ENCODE measurements at places on chromosomes 5 and 9.
A peak's percentile ranks its signal among the peaks of the same experiment; 100 is the strongest.

GRCh38 chr5:173472784-173473278 lies 143.6 kb downstream of the BOD1 start:
- peaks cover under 1% of the 10 kb centered on the region for H3K27me3 ChIP-seq
- DNase-seq, result no peak
- H3K36me3 ChIP-seq, result no peaks in the 10 kb centered on the region
- H3K27ac ChIP-seq, result peak overlapping the region; percentile 59

DNA sequence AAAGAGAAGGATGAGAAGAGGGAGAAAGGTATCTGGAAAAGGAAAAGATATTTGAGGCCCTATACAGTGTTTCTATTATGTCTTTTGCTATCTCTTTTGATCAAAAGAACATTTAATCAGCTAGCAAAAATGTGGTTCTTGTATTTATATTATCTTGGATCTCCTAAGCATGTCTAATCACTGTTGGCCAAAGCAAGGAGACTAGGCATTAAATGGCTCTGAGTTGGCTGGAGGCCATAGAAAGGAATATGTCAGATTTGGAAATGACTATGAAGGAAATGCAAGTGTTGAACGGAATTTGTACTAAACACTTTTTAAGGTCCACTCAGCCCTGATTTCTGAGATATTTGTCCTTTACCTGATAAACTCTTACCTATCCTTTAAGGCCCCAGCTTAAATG lies 22.4 kb upstream of the THG1L start:
- no peaks in the 10 kb centered on the region for H3K36me3 ChIP-seq
- H3K4me3 ChIP-seq, result no peak overlapping the region
- no peak for DNase-seq
- H3K4me1 ChIP-seq, result no peaks in the 10 kb centered on the region

DNA sequence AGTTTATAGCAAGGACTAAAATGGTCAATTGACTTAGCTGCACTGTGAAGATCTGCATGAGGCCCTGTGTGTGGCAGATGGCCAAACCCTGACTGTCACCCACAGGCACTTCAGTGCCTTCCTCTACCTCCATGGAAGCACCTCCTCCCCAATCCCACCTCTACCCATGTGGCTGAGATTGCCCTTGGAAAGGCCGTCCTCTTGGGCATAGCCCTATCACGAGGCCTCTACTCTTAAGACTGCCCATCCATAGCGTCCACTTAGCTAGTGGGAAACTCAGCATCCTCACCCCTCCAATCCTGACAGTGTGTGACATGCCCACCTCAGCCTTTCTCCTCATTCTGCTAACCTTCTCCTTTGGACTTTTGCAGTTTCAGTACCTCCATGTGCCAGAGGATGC lies 510.2 kb downstream of the BNC2 start:
- no peak overlapping the region for H3K27ac ChIP-seq
- no peaks in the 10 kb centered on the region for H3K4me1 ChIP-seq
- no peak overlapping the region for H3K4me3 ChIP-seq
- no peak for DNase-seq
- H3K27me3 ChIP-seq, result no peaks in the 10 kb centered on the region

- no peaks in the 10 kb centered on the region for H3K36me3 ChIP-seq
- DNase-seq, result no peak
- H3K27ac ChIP-seq, result no peak overlapping the region
- H3K4me1 ChIP-seq, result no peaks in the 10 kb centered on the region
Observed at GRCh38 chr5:118551031-118551430, 437.3 kb downstream of the DTWD2 start.

DNA sequence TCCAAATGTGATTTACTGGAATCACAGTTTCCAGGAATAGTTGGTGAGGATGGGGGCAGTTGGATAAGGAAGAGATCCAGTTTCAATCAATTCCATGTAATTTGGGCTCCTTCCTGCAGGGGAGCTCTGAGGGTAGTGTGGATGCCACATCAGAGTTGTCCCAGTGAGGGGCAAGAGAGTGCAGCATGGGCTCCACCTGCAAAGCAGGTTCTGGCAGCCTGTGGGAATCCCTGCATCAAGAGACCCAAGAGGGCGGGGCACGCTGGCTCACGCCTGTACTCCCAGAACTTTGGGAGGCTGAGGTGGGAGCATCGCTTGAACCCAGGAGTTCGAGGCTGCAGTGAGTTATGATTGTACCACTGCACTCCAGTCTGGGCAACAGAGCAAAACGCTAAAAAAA lies 188.5 kb downstream of the CACNA1B start:
- H3K27ac ChIP-seq, result no peak overlapping the region
- H3K36me3 ChIP-seq, result no peaks in the 10 kb centered on the region
- H3K4me3 ChIP-seq, result no peak overlapping the region
- H3K4me1 ChIP-seq, result no peaks in the 10 kb centered on the region
- no peaks in the 10 kb centered on the region for H3K27me3 ChIP-seq

DNA sequence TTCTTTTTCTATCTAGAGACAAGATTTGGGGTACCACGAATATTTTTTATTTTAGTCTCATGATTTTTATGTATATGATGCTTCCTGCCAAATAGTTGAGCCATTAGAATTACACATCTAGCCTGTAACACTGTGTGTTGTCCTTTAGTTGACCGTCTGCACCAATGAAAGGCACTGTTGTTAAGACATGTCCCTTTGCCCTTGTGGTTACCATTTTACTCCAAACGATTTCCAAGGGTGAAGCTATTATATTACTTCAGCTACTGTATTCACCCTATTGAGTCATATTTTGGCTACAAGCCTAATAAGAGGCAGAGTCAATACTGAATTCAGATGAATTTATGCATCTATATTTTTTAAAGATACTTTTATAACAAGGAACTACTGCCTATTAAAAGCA lies 207.6 kb downstream of the CETN3 start:
- no peaks in the 10 kb centered on the region for H3K4me1 ChIP-seq
- no peak for DNase-seq
- no peaks in the 10 kb centered on the region for H3K27me3 ChIP-seq
- no peaks in the 10 kb centered on the region for H3K36me3 ChIP-seq

GRCh38 chr9:123741214-123741613 lies 188.7 kb downstream of the DENND1A start:
- no peak overlapping the region for H3K4me3 ChIP-seq
- DNase-seq, result no peak
- H3K36me3 ChIP-seq, result no peaks in the 10 kb centered on the region

- no peak overlapping the region for H3K4me3 ChIP-seq
- no peaks in the 10 kb centered on the region for H3K36me3 ChIP-seq
- peaks cover 5% of the 10 kb centered on the region for H3K4me1 ChIP-seq
- H3K27me3 ChIP-seq, result no peaks in the 10 kb centered on the region
- no peak for DNase-seq
Observed at GRCh38 chr9:20398536-20399338, 223.6 kb downstream of the MLLT3 start.

- H3K36me3 ChIP-seq, result no peaks in the 10 kb centered on the region
- no peak overlapping the region for H3K4me3 ChIP-seq
- no peak overlapping the region for H3K27ac ChIP-seq
- H3K27me3 ChIP-seq, result peaks cover 99% of the 10 kb centered on the region
- DNase-seq, result no peak
Observed at GRCh38 chr9:124482431-124483031, 24.7 kb downstream of the NR5A1 start.

- no peak for DNase-seq
- no peak overlapping the region for H3K4me3 ChIP-seq
- H3K36me3 ChIP-seq, result no peaks in the 10 kb centered on the region
- H3K27ac ChIP-seq, result no peak overlapping the region
- H3K27me3 ChIP-seq, result no peaks in the 10 kb centered on the region
Observed at GRCh38 chr5:7756453-7756852, 94.5 kb downstream of the CFAP90 start.

- DNase-seq, result no peak
- H3K4me1 ChIP-seq, result peaks cover 40% of the 10 kb centered on the region
- H3K27me3 ChIP-seq, result no peaks in the 10 kb centered on the region
- H3K27ac ChIP-seq, result no peak overlapping the region
- no peak overlapping the region for H3K4me3 ChIP-seq
- H3K36me3 ChIP-seq, result no peaks in the 10 kb centered on the region
Observed at GRCh38 chr9:3879315-3879714, 353.5 kb upstream of the RFX3 start.

- no peak for DNase-seq
- H3K36me3 ChIP-seq, result no peaks in the 10 kb centered on the region
- H3K27me3 ChIP-seq, result no peaks in the 10 kb centered on the region
- no peak overlapping the region for H3K4me3 ChIP-seq
Observed at GRCh38 chr9:25260046-25260445, 418.2 kb downstream of the TUSC1 start.

GRCh38 chr5:135557076-135557838 lies 21.5 kb upstream of the NEUROG1 start:
- no peaks in the 10 kb centered on the region for H3K36me3 ChIP-seq
- no peak overlapping the region for H3K4me3 ChIP-seq
- H3K27me3 ChIP-seq, result no peaks in the 10 kb centered on the region
- H3K27ac ChIP-seq, result no peak overlapping the region

- H3K27ac ChIP-seq, result peak overlapping the region; percentile 9
- no peak for DNase-seq
- no peaks in the 10 kb centered on the region for H3K27me3 ChIP-seq
- H3K4me1 ChIP-seq, result peaks cover 40% of the 10 kb centered on the region
- H3K4me3 ChIP-seq, result no peak overlapping the region
Observed at GRCh38 chr9:36144309-36145232, 8.0 kb downstream of the GLIPR2 start.

GRCh38 chr9:88742483-88742882 lies 207.5 kb downstream of the NXNL2 start:
- no peaks in the 10 kb centered on the region for H3K27me3 ChIP-seq
- H3K4me1 ChIP-seq, result no peaks in the 10 kb centered on the region
- peak overlapping the region; percentile 31 for H3K27ac ChIP-seq
- H3K36me3 ChIP-seq, result no peaks in the 10 kb centered on the region

- DNase-seq, result no peak
- no peaks in the 10 kb centered on the region for H3K36me3 ChIP-seq
Observed at GRCh38 chr5:159873680-159874079, 42.6 kb upstream of the ADRA1B start.

DNA sequence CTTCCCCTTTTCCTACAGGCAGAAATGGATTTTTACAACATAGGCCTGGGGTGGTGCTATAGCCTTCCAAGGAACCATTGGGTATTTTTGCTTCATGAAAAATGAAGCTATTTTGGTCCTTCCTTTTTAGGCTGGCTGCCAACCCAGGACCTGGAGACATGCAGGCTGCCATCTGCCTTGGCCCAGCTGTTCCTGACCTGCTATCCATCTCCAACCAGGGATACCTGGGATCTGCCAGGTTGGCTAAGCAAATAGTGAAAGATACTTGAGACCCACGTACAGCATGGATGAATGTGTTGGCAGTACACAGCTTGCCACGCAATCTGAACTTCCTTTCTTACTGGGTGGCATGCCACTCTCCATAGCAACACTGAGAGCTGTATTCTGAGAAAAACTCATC lies 31.1 kb downstream of the MRPS27 start:
- H3K27me3 ChIP-seq, result no peaks in the 10 kb centered on the region
- H3K4me1 ChIP-seq, result no peaks in the 10 kb centered on the region

GRCh38 chr5:157518963-157519362 lies 56.6 kb downstream of the ADAM19 start:
- peaks cover 43% of the 10 kb centered on the region for H3K4me1 ChIP-seq
- H3K4me3 ChIP-seq, result no peak overlapping the region
- DNase-seq, result no peak

- DNase-seq, result no peak
- H3K27me3 ChIP-seq, result no peaks in the 10 kb centered on the region
- no peak overlapping the region for H3K4me3 ChIP-seq
- peak overlapping the region; percentile 92 for H3K27ac ChIP-seq
- peaks cover 63% of the 10 kb centered on the region for H3K4me1 ChIP-seq
Observed at GRCh38 chr5:151208481-151208914, 15.4 kb downstream of the CCDC69 start.

GRCh38 chr9:98373609-98374008 lies 118.2 kb upstream of the TBC1D2 start:
- H3K27ac ChIP-seq, result no peak overlapping the region
- no peaks in the 10 kb centered on the region for H3K36me3 ChIP-seq
- H3K4me1 ChIP-seq, result no peaks in the 10 kb centered on the region

- H3K36me3 ChIP-seq, result no peaks in the 10 kb centered on the region
- no peak overlapping the region for H3K4me3 ChIP-seq
- peak overlapping the region; percentile 87 for H3K27ac ChIP-seq
- H3K4me1 ChIP-seq, result no peaks in the 10 kb centered on the region
- no peak for DNase-seq
Observed at GRCh38 chr9:91817493-91818224, 132.4 kb downstream of the ROR2 start.

DNA sequence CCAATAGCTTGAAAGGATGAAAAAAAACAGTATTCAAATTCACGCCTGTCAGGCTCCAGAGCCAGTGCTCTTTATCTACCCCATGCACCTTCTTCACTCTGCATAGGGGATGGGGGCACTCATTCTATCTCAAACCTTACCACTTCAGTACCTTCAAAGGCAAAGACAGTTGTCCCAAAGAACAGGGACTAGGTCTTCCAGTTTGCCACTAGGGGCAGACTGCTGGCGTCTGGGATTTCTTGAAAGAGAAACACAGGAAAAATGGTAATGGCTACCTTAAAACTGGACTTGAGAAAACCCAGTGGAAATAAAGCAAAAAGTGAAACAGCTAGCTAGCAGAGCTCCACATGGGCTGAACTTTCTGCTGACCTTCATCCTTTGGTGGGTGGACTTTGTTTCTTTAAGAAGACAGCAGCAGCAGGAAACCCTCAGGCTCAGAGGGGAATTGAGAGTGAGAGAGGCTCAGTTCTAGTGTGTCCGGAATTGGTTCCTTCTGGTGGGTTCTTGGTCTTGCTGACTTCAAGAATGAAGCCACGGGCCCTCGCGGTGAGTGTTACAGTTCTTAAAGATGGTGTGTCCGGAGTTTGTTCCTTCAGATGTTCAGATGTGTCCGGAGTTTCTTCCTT lies 41.0 kb upstream of the SLC36A1 start:
- DNase-seq, result no peak
- H3K27ac ChIP-seq, result no peak overlapping the region
- H3K36me3 ChIP-seq, result no peaks in the 10 kb centered on the region
- H3K4me3 ChIP-seq, result no peak overlapping the region
- no peaks in the 10 kb centered on the region for H3K4me1 ChIP-seq

GRCh38 chr5:174520420-174521396 lies 203.7 kb upstream of the MSX2 start:
- no peak overlapping the region for H3K4me3 ChIP-seq
- H3K36me3 ChIP-seq, result no peaks in the 10 kb centered on the region
- no peak for DNase-seq
- no peaks in the 10 kb centered on the region for H3K27me3 ChIP-seq

DNA sequence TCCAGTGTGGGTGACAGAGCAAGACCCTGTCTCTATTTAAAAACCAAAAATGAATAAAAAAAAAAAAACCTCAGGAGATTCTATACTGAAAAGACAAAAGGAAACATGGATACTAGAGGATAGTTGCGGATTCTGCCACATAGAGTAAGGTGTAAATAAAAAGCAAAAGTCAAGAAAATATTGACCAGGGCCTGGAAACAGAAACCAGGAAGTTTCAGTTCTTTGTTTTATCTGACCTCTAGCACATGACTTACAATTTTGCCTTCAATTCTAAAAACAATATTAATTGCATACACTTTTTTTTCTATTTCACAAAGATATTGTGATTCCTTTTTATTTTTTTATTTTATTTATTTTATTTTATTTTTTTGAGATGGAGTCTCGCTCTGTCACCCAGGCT lies 96.2 kb upstream of the NMUR2 start:
- no peak overlapping the region for H3K4me3 ChIP-seq
- no peaks in the 10 kb centered on the region for H3K36me3 ChIP-seq
- no peaks in the 10 kb centered on the region for H3K4me1 ChIP-seq
- no peak overlapping the region for H3K27ac ChIP-seq

- H3K4me1 ChIP-seq, result no peaks in the 10 kb centered on the region
- DNase-seq, result no peak
- H3K36me3 ChIP-seq, result no peaks in the 10 kb centered on the region
- H3K4me3 ChIP-seq, result no peak overlapping the region
Observed at GRCh38 chr5:76535577-76535976, 87.6 kb downstream of the F2RL2 start.

GRCh38 chr5:147887026-147887627 lies 8.6 kb downstream of the SCGB3A2 start:
- H3K27me3 ChIP-seq, result no peaks in the 10 kb centered on the region
- no peak for DNase-seq
- no peaks in the 10 kb centered on the region for H3K4me1 ChIP-seq
- H3K27ac ChIP-seq, result no peak overlapping the region
